ENCODE measurements at places on chromosomes 6 and 20.

GRCh38 chr6:15621203-15622044 is 41.4 kb downstream of the DTNBP1 start:
- DNase-seq, result peak; percentile 27

DNA sequence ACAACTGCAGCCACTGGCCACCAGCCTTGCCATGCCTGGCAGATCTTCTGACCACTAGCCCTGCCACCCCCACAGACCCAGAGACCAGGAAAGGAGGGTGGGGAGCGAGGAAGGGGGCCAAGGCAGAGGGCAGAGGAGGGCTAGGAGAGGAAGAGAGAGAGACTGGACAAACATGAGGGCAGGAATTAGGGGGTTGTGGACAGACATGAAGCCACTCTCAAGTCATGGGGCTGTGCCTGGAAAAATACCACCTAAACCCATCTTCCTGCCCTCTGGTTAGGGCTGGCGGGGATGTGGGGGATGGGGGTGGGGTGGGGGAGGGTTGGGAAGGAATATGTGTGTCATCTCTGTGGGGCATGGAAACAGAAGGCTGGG is 1.4 kb upstream of the SLC29A1 start:
- DNase-seq, result no peak

GRCh38 chr6:135087403-135087802 is 32.8 kb upstream of the HBS1L start:
- DNase-seq, result peak; percentile 7

DNA sequence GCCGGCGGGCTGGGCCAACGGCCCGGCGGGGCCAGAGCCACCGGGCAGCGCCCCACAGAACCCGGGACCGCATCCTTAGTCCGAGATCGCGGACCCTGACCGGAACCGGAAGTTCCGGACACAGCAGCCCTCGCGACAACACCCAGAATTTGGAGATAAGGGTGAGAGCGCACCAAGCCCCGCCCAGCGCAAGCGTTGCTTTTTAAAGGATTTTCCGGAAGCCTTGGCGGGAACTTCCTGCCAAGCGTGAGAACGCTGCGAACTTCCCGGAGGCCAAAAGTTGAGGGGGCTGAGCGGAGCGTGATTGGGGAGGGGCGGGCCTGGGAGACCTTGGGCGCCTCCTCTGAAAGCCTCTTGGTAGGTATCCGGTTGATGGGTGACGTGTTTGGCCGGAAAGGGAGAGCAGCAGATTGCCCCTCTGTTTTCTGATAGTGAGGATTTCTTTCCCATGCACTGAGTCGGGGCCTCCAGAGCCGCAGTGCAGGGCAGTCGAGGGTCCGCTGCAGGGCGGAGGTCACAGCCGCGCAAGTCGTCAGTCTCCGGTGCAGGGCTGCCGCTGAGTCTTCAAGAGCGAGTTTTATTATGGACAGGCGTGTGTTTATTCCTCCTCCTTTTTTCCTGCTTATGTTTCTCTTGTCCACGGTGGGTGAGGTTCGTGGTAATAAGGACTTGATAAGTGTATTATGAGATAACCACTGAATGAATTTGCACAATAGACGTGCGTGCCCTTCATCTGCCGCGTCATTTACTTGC is at the start of gene MTRF1L:
MTRF1L (minus strand) TSS at position 97 of the 753 bp plus-strand sequence; CDS start at position 73, 24 bp downstream.
- DNase-seq, result peak; percentile 84

DNA sequence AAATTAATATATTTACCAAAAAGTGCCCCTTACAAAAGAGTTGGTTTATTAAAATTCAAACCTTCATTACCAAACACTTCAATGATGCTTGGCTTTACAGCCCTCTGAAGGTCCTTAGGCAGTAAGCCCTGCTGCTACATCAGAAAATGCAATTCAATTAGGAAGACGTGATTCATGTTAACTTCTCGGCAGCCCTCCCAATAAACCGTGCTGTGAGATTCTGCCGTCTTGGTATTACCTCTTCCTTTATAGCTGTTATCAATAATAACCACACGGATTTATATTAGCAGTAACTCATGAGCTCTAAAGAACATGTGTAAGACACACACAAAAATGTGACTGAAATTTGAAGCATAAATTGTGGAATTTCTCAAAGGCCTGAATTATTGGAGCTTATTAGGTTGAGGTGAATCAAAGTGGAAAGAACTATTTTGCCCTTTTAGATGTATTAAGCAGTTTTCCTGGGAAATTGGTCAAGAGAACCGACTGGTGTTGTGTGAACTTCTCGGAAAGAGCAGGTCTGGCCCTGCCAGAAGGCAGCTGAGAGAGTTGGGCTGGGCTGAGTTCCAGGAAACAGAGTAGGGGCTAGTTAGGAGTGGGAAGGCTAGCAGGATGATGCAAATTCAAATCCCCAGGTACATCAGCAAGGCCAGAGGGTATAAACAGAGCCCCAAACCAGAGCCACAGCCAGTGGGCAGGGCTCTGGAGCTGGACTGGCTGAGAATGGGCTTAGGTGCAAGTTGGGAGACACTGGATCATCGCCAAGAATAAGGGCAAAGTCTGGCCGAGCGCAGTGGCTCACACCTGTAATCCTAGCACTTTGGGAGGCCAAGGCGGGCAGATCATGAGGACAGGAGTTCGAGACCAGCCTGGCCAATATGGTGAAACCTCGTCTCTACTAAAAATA is 33.1 kb downstream of the FGD2 start:
- no peak for DNase-seq

- peak; percentile 71 for DNase-seq
Observed at GRCh38 chr6:27894839-27895762, 17.1 kb downstream of the OR2B2 start.

DNA sequence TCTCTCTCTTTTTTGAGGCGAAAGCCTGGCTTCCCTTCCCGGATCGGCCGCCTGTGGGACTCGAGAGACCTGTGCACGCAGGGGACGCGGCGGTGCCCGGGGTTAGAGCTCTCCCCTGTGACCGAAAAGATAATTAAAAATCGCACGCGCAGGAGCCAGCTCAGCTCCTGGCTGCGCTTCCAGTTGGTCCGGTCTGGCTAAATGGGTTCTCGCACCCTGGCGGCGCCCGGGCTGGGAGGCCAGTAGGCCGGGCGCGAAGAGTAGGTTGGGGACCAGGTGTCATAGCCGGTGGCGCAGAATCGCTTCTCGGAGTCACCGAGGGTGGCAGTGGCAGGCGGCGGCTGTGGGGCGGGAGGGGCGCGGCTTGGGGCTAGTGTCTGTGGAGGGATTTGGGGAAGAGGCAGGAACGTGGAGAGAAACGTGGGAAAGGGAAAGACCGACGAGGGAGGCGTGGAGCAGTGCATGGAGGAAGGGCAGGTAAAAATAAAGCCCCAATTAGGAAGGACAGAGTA is 41.9 kb upstream of the SUPT3H start:
- peak; percentile 58 for DNase-seq

GRCh38 chr6:118509009-118509617 is 39.0 kb upstream of the PLN start:
- no peak for DNase-seq

DNA sequence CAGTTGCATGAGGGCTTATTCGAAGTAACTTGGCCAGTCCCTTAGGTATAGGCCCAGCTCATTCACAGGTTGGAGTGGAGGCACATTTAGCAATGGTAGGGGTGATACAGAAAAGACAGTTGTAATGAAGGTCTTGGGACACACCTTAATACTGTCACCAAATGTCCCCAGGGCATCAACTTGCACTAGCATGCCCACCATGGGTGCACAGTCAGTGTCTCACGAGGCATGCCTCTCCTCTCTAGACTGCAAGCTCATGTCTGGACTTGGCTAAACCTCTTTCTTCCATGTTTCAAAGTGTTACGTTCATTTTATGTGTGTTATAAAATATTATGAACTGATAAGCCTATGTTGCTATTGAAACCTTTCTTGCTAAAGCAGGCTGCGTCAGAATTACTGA is 124.0 kb upstream of the ECI2 start:
- DNase-seq, result no peak

- no peak for DNase-seq
Observed at GRCh38 chr20:59157531-59157930, 6.1 kb upstream of the ZNF831 start.

- peak; percentile 70 for DNase-seq
Observed at GRCh38 chr6:32154514-32155161, 697 bp downstream of the PPT2 start.

DNA sequence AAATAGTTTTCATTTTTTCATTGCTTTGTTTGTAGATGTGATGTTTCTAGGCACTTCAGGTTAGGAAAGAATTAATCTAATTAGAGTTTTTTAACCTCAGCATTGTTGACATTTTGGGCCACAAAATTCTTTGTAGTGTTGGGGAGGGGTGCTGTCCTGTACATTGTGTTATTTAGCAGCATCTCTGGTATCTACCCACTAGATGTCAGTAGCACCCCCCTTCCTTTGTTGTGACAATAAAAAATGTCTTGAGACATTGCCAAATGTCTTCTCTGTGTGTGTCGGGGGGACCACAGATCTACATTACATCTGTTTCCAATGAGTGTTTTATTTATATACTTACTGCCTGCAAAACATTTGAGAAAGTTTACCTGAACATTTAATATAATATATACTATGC is 45.6 kb downstream of the EYA4 start:
- no peak for DNase-seq

DNA sequence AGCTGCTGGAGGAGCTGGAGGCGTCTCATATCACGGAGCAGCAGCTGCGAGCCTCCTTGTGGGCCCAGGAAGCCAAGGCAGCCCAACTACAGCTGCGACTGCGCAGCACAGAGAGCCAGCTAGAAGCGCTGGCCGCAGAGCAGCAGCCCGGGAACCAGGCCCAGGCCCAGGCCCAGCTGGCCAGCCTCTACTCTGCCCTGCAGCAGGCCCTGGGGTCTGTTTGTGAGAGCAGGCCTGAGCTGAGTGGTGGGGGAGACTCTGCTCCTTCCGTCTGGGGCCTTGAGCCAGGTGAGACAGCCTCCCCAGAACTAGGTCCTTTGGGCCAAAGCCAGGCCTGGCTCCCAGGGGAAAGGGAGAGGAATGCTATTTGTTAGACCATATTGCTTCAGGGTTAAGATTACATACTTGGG is 31.7 kb downstream of the C20orf173 start:
- no peak for DNase-seq

DNA sequence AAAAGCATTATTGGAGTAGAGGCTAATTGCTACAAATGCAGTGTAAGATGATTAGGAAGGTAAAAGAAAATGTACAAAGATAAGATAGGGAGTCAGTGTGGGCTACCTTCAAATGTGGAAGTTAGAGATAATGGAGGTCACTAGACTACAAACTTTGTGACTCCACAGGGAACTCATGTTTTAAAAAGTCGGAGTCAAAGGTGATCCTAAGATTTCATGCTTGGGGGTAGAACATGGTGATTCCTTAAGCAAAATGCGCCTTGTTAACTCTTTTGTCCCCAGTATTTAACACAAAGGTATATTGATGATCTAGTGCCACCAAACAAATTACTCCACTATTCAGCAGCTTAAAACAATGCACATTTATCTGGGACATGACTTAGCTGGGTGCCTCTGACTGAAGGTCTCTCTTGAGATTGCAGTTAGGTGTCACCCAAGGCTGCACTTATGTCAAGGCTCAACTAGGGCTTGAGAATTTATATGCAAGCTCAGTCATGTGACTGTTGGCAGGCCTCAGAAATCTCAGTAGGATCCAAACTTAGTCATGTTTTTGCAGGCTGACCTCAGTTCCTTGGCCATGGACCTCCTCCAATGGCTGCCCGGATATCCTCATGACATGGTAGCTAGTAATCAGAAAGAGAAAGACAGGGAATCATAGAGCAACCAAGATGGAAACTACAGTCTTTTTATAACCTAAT is 11.4 kb upstream of the SNX9 start:
- no peak for DNase-seq

- no peak for DNase-seq
Observed at GRCh38 chr20:49074521-49074920, 28.4 kb downstream of the CSE1L start.

GRCh38 chr6:11938285-11938890 is 73.7 kb upstream of the HIVEP1 start:
- no peak for DNase-seq

DNA sequence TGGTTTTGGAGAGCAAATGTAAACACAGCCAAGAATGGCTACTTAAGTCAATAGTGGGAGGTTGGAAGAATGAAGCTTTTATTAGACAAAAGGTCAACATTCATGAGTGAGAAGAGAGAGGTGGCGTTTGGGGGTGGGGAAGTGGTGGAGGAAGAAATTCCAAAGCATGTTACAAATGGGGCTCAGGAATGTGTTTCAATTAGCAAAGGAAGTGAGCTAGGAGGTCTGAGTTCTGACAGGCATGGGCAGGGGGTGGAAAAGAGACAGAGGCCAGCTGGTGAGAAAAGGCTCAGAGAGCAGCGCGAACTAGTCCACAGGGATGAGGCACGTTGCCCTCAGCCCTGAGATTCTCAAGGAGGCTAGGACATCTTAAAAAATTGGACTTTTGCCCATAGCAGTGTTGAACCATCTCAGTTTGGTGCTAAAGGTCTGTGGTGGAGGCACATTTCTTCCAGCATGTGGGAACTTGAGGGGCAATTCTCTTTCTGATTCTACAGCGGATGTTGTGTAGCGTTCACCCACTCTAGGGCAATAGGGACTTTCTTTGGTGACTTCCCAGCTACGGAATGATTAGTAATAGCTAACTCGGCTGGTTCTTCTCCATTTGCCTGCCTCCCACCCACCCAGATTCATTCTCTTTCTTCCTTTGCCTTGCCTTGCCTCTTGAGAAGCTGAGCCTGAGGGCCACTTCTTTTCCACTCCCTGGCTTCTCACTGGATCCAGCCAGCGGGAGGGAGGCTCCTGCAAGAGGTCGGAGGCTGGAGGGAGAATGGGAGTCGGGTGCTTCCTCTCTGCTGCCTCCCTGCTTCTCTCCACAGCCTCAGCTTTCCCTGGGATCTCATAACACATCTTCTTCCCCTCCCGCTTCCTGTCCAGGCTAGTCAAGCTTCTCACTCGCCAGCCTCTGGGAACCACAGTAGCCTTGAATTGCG is 45.1 kb upstream of the NEDD9 start:
- no peak for DNase-seq

- no peak for DNase-seq
Observed at GRCh38 chr6:79373880-79374279, 139.4 kb upstream of the HMGN3 start.

DNA sequence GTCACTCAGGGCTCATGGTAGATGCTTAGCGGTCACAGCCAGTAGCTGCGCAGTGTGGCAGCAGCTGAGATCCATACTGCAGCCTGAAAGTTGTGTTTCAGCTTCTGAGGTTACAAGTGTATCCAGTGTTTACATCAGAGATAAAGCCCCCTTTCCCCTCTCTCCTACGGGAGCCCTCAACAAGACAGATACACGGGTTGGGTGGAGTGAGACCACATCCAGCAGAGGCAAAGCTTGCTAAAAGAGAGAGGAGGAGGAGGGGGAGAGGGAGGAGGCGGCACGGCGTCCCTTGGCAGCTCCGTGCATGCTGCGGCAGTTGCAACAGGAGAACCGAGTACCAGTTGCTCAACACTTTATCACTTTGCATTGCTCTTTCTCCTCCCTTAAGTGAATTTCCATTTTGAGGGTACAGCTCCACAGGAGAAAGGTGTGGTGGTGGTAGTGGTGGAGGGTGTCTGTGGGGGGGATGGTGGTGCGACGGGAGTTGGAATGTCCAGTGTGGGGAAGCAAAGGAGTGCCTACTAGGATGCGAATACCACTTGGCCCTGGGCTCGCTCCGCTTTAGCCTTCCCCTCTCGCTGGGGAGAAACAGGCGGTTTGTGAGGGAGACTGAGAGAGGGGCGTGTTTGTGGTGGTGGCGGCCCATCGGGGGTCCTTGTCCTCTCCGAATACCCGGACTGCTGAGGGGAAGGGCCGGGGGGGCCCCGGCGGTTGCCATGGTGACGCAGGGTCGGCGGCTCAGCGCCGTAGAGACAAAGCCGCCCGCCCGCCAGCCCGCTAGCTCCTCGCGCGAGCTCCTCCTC is 405 bp upstream of the RNF182 start:
- DNase-seq, result peak; percentile 27
